ENCODE measurements at places on chromosomes 11 and 22.
A peak's percentile ranks its signal among the peaks of the same experiment; 100 is the strongest.

GRCh38 chr22:22064580-22064979 is 82.0 kb upstream of the TOP3B start:
- DNase-seq, result no peak

GRCh38 chr11:120869097-120869496 is 154.8 kb upstream of the TBCEL start:
- no peak for DNase-seq

DNA sequence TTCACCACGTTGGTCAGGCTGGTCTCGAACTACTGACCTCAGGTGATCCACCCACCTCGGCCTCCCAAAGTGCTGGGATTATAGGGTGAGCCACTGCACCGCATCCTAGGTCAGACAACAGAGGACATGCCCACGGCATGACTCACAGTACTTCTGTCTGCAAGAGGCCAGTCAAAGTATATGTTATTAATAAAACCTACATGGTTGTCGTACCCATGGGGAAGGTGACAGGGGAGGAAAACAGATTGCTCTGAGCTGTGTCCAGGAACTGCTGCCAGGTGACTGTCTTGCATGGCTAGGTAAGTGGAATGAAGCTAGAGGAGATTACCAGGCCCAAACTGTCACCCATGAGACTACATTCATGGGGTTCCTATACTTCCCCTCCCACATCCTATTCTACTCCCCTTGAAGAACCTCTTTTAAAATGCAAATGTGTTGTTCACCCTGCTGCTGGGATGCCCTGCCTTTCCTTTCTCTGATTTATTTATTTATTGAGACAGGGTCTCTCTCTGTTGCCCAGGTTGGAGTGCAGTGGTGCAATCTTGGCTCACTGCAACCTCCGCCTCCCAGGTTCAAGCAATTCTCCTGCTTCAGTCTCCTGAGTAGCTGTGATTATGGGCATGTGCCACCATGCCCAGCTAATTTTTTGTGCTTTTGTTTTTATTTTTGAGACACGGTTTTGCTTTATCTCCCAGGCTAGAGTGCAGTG is 2.0 kb upstream of the NLRX1 start:
- peak; percentile 89 for DNase-seq

DNA sequence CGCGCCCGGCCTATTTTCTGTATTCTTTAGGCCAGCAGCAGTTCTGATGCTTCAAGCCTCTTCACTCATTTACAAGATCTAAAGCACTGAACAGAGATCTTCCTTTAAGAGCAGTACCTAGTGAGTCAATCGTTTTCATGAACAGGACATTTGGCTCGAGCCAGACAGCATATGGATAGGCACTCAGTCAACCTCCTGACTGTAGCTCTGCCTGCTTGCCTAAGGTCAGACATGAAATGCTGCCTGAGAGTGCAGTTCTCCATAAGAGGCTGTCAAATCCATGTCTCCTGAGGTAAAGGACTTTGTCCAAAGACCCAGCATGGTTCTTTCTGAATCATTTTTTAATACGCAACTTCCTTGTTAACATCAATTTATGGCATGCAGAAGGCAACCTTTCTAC is 941.2 kb downstream of the DLG2 start:
- no peak for DNase-seq

GRCh38 chr22:29030016-29030617 is 31.5 kb downstream of the C22orf31 start:
- DNase-seq, result peak; percentile 26

GRCh38 chr22:27711012-27711411 is 90.5 kb downstream of the MN1 start:
- no peak for DNase-seq

- DNase-seq, result no peak
Observed at GRCh38 chr11:10295064-10295901, 1.3 kb upstream of the SBF2 start.

DNA sequence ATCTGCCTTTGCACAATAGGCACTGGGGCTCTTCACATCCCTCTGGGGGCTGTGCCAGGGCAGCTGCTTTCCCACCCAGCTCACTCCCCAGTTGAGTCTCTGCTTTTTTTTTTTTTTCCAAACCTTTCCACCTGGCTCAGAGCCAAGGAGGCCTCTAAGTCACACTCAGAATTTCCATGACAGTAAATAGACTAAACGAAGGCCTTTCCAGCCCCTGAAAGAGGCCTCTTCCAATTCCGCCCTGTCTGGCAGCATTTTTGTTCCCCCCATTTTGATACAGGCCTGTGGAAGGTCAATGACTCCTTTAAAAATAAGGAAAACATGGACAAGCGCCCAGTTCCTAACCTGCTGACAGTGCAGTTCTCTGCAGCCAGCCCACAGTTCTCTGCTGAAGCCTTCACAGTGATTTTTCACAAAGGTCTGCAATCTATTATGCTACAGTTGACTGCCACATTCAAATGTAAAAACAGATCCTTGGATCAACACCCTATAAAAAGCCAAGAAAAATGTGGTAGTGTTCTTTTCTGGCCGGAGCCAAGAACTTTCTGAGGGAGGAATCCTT is 107.5 kb upstream of the SESN3 start:
- DNase-seq, result no peak

GRCh38 chr22:43883719-43884415 is 7.9 kb downstream of the PNPLA5 start:
- no peak for DNase-seq

DNA sequence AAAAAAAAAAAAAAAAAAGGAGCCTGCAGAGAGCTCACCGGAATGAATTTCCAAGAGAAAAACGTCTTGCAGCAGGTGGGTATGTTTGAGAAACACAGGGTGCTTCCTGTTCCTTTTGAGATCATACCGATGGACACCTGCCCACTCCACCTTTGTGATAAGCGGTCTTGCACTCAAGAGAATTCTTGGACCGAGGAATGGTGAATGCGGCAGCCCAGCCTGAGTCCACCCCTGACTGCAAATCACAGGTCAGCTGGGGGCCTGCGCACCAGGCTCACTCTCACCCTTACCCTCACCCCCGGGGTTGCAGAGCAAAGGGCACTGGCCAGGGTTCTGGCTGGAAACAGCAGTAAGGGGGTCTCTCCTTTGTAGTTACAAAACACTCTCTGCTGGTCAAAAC is 16.8 kb upstream of the TEF start:
- DNase-seq, result no peak

DNA sequence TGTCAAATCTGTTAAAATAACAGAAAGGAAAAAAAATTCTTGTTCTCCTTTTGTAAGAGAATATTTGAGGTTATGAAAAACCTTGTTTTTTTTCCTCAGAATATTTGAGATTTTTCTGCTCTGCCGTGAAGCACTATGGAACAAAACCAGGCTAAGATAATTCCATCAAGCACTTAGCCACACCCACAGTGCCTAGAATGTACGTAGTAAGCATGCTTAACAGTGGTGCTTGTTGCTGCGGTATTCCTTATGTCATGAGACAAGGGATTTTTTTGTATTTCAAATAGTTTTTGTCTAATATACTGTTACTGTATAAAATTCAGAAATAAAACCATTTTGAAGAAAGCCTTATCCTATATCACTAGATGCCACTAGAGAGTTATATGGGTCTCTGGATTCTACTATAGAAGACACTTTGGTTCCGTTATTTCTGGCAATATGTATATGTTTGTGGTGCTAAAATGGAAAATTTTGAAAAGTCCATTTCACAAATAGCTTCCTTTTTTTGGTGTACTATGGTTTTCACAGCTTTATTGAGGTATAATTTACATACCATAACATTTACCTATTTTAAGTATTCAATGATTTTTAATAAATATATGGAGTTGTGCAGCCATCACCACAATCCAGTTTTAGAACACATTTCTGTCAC is 23.7 kb downstream of the PDHX start:
- DNase-seq, result no peak

DNA sequence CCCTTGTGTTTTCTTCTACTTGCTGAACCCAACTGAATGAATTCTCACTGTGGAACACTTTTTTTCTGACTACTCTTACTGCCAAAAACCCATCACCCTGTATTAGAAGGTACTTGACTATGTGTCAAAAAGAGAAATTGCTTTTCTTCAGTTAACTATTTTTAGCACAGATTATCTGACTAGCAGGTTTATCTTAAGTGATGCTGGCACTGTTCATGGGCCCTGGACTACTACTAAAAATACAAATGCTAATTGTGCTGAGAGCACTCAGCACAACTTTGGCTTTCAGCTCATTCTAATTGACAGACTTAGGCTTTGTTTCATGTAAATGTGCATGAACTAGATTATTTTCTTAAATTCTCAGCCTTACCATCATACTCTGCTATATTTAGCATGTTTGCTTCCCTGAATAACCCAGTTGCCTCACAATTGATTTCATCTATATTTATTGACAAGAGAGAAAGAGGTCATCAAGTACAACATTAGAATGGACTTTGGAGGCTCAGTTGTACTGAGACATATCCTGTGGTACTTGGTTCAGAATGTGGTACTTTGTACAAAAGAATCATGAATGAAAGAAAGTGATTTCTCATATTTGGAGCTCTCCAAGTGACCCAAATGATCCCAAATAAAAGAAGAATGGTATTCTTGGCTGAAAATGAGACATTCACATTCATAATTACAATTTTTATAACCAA is 478.3 kb downstream of the KCNA4 start:
- no peak for DNase-seq

- peak; percentile 24 for DNase-seq
Observed at GRCh38 chr11:68270196-68271022, 1.4 kb downstream of the C11orf24 start.

DNA sequence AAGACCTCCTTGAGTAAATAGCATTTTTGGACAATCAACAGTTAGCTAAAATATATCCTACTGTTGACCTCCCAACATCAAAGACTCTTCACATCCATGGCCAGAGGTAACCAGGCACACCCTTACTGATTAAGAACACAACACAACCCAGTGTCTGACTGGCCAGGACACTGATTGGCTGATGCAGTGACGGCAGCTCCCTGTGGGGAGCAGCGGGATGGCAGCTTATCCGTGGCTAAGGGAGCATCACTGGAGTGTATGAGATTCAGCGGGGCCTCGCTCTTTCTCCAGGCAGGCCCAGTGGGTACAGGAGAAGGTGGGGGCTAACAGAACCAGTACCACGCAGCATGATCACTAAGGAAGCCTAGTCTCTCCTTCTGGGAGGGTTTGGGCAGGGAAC is 10.3 kb upstream of the IL2RB start:
- no peak for DNase-seq

GRCh38 chr11:26828288-26828687 is 106.4 kb upstream of the SLC5A12 start:
- no peak for DNase-seq

- DNase-seq, result peak; percentile 97
Observed at GRCh38 chr11:33690290-33691065, 10.1 kb downstream of the C11orf91 start.

GRCh38 chr22:41834005-41834944 is 1.4 kb downstream of the SREBF2 start:
- no peak for DNase-seq

DNA sequence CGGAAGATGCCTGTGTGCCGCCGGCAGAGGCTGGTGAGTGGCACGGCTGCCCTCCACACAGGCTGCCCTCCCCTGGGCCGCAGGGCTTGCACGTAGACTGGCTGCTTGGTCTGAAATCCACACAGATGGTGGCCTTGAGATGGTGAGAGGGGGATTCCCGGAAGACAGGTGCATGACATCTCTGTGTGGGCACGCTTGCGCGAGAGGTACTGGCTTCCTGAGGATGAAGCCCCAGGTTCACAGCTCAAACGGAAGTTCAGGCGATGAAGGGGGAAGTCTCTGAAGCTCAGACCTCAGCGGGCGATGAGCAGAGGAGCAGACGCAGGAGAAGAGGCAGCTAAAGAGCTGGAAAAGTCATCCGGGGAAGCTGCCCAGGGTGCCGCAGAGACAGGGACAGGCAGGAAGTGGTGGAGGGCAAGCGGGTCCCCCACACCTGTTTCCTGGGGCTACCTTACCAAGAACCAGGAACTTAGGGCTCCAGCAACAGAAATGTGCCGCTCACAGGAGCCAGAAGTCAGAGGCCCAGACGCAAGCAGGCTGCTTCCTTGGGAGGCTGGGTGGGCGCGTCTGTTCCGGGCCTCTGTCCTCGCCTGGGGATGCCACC is 7.2 kb downstream of the CRELD2 start:
- no peak for DNase-seq

DNA sequence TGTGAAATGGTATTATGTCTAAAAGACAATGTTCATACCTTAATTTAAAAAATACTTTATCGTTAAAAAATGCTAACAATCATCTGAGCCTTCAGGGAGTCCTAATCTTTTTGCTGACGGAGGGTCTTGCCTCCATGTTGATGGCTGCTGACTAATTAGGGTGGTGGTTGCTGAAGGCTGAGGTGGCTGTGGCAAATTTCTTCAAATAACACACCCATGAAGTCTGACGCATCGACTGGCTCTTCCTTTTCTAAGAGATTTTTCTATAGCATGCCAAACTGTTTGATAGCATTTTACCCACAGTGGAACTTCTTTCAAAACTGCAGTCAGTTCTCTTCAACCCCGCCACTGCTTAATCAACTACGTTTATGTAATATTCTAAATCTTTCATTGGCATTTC is 33.6 kb downstream of the TCF20 start:
- DNase-seq, result no peak

DNA sequence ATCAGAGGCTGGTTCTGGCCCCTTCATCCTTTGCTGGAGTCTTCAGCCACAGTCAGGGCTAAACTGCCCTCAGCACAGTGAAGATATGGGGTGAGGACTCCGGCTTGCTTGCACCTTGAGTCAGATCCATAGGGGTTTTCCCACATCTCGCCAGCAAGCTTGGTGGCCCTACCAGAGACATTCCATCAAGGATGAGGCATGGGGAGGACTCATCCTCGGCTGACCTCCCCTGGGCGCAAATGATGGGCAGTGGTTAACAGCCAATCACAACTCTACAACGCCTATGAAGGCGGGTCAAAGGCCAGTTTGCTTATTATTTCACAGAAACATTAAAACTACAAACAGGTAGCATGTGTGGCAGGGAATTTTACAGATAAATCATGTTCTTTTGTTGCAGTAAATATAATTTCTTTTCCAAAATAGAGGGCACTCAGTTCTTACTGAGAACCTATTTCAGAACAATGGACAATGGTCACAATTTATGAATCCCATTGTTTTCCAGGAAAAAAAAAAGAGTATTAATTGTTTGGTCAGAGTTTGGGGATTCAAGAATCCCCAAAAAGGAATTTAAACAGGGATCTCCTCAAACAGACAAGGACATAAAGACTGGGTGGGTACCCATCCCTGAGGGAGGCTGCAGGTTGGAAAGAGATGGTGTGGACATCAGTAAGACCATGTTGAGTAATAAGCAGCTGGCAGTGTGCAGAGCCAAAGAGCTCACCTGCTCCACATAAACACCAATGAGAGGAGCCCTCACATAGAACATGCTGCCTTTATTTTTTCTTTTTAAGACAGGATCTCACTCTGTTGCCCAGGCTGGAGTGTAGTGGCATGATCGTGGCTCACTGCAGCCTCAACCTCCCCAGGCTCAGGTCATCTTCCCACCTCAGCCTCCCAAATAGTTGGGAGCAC is 14.8 kb downstream of the PLAAT3 start:
- peak; percentile 46 for DNase-seq

- DNase-seq, result no peak
Observed at GRCh38 chr11:127675581-127675980, 675.0 kb upstream of the KIRREL3 start.

DNA sequence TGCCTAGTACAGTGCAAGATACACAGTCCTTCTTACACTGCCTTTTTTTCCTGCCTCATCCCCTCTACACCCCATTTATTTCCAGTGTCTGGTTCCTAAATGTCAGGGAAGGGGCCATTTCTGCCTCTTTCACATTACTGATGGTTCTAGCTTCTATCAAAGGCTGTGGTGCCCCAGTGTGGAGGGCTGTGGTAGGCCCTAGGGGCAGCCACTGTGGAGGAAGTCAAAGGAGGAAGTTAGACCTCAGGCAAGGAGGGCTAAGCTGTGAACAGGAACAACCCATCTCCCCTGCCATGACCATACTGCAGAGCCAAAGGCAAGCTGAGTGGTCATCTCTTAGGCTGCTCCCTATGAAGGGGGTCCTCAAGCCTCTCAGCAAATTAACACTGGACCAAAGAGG is 81.9 kb upstream of the CRTAM start:
- DNase-seq, result no peak

All from PC-3 (cell line).